Stimulated activated CD4-positive, alpha-beta T cell treated with anti-CD3 and anti-CD28 coated beads, Interleukin-2, amount 100 ng/mL, for 4 hours (primary cell): ENCODE measurements at places on chromosomes 12 and 14.
A peak's percentile ranks its signal among the peaks of the same experiment; 100 is the strongest.

- no peak for DNase-seq
Observed at GRCh38 chr12:66352197-66352596, 49.9 kb downstream of the HELB start.

- DNase-seq: peak; percentile 36
Observed at GRCh38 chr12:6323340-6323994, 13.0 kb downstream of the PLEKHG6 start.

DNA sequence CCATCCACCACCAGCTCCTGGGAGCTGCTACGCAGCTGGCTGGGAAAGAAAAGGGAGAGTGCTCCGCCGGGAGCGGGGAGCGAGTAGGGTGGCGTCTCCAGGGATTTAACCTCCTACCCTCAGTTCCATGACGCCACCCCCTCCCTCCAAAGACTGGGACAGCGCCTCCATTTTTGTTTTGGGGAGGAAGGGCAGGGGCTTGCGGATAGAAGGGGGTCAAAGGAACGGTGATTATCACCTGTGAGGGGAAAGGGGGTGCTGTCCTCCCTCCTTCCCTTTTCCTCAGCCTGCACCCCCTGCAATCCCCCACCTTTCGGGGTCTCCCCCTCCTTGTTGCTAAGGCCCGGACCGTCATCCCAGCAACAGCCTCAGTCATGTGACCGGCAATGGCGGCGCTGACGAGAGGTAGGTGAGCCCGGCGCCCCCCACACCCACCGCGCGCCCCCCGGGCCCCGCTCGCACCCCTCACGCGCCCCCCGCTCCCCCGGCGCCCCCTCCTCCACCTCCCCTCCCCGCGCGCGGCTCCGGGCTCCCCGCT lies at the start of gene DTX3:
TSS of gene DTX3 (plus strand) at position 371 of the 538 bp plus-strand sequence. CDS start 1,694 bp downstream, outside the sequence.
- no peak for DNase-seq

DNA sequence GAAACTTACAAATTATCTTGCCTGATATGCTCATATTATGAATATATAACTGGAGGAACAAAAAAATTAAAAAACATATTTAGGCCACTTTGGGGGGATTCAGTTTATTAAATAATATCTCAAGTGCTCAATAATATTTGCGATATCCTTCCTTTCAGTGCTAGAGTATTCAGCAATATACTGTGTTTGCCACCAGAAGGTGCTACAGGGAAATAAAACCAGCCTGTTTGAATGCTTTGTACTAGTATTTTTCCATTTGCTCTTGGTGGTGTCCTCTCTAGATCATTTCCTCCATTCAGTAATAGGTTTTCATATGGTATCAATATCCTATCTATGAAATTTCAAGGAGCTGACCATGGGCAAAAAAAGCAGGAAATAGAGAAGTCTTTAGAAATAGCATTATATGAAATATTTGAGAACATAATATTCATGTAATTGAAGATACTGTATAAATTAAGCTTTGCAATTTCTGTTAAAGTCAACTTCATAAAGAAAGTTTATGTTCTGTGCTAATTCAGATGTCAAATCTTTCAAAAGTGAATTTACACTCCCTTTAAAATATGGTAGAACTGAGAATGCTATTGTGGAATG lies 106.2 kb upstream of the NAV3 start:
- no peak for DNase-seq

DNA sequence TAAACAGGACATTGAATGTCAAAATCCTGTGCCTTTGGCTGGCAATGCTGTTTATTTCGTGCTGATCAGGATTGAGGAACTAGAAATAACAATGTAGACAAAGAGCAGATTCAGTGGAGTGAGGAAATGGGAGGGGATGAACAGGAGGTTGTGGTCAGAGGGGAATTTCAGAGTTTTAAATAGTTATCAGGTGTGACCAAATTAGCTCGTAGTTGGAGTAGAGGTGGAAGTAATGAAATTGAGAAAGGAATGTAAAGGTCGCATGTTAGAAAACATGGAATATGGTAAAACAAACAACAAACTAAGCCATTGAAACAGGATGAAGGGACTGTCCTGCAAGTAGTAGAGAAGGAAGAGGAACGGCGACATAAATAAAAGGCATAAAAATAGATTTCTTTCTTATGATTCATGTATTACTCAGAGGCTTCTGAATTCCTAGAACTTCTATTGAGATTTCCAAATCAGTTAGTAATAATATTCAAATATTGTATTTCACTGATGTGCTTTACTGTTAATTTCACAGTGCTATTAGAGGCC lies 9.5 kb upstream of the SAV1 start:
- no peak for DNase-seq

GRCh38 chr14:58918066-58918738 lies 270.3 kb upstream of the DAAM1 start:
- no peak for DNase-seq

DNA sequence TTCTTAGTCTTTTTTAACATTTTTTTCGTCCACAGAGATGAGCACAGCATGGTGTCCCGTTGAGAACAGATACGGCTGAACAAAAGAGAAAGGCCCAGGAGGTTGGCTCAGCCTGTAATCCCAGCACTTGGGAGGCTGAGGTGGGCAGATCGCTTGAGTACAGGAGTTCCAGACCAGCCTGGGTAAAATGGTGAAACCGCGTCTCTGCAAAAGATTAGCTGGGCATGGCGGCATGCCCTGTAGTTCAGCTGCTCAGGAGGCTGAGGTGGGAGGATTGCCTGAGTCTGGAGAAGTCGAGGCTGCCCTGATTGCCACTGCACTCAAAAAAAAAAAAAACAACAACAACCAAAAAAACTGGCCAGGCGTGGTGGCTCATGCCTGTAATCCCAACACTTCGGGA lies 5.9 kb upstream of the EP400 start:
- DNase-seq: no peak

DNA sequence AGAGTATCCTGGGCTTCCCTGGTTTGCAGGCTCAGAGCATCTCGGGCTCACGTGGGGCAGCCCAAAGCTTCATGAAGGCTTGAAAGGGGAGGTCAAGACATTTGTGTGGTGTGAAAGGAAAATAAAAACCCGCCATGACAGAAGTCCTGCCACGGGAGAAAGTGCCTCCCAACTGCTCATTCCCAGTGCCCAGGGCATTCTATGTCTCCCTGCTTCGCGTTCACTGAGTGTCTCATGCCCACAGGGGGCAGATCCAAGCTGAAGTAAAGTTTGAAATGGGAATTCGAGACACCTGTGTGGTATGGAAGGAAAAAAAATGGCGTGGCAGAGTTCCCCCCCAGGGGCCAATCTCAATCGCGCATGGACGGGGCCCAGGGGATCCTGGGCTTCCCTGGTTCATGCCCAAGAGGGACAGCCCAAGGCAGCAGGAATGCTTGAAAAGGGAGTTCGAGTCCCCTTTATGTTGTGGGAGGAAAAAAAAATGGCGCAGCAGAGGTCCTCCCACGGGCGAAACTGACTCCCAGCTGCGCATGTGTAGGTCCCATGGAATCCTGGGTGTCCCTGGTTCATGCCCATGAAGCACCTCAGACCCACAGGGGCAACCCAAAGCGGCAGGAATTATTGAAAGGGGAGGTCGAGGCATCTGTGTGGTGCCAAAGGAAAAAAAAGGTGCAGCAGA lies 576.7 kb downstream of the ALG10 start:
- no peak for DNase-seq

GRCh38 chr12:76460807-76461206 lies 98.8 kb downstream of the OSBPL8 start:
- no peak for DNase-seq

DNA sequence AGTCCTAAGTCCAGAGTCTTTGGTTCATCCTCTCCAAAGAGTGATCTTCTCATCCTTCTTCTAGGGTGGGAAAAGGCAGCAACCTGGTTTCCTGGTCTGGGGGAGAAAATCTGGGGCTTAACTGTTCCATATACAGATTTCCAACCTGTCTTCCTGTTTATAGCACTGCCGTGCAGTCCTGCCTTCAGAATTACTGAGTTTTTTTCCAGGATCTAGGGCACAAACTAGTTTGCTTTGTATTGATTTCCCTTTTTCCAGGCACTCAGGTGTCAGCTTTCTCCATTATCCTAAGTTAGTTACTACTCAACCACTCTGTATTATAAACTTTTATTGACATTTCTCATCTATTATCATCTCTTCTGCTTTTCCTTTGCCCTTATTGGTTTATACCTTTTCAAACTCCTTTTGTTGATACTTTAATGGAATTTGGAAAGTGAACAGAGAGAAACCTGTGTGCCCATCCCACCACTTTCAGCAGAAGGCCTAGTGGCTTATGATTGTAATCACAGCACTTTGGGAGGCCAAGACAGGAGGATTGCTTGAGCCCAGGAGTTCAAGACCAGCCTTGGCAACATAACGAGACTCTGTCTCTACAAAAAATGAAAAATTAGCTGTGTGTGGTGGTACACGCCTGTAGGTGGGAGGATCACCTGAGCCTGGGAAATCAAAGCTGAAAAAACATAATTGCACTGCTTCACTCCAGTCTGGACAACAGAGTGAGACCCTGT lies 4.1 kb upstream of the LYZ start:
- DNase-seq: no peak

- no peak for DNase-seq
Observed at GRCh38 chr12:7060353-7060954, at the start of gene C1S. TSS of gene C1S (plus strand) at chr12:7060718. CDS start at chr12:7061913, 1,195 bp downstream.

- DNase-seq: no peak
Observed at GRCh38 chr12:23659131-23659530, 290.3 kb downstream of the SOX5 start.

DNA sequence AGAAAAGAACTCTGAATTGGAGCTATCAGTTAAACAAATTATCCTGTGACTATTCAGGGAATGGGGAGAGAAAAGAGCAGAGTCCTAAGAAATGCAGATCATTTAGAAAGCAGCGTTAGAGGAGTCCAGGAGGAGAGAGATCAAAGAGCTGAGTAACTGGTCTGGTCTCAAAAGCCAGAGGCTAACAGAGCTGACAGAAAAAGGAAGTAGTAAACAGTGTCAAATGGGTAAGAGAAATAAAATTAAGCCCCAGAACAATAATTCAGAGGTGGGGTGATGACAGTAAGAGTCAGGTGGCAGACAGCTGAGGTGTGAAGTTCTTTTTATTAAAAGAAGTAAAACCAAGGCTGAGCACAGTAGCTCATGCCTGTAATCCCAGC lies 19.3 kb downstream of the GXYLT1 start:
- DNase-seq: no peak

- DNase-seq: no peak
Observed at GRCh38 chr12:48862760-48863159, 2.9 kb downstream of the RND1 start.

DNA sequence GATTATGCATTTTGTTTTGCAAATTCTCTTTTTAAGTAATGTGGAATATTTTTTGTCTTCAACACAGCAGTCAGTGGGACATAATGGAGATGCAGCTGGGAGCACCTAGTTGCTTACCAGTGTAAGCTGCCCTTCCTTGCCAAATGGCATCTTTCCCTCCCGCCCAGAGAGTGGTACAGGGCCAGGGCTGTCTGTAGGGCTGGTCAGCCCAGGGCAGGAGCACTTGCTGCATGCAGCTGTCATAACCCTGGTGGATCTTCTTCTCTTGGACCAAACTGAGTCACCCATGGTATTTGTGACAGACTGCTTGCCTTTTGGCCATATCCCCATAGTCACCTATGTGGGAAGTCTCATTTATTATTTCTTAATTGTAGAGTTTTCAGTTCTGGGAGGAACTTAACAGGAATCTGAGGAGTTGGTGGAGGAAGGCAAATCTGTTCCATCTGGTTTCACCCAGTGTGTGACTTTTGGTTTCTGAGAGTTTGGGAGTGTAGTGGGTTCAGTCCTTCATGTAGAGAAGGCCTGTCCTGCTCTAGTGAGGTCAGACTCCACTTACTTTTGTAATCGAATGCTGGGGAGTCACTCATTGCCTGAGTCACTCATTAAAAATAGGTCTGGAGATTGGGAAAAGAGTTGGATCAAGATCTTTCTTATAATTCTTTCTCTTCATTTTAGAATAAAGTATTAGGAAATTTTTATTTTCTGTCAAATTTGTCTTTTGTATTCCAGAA lies 62.0 kb upstream of the ASPG start:
- DNase-seq: no peak

GRCh38 chr12:90331262-90331661 lies 622.6 kb upstream of the ATP2B1 start:
- no peak for DNase-seq

- DNase-seq: no peak
Observed at GRCh38 chr14:61399365-61399764, 78.0 kb downstream of the PRKCH start.

DNA sequence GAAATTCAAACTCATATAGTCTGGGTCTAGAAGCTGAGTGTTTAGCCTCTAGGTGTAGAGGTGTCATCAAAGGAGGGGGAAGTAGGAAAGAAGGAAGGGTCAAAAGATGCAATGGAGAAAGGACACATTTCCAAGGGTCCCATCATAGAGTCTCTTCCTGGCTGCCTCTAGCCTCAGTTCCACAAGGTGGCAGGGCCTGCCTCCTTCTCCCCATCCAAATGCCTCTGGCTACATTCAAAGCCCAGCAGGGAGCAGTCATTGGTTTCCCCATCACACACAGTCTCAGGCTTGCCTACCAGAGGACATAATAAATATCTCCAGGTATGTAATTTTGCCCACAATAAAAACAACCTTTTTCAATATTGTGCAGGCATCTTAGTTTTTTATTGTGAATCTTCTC lies 2.1 kb upstream of the CCT2 start:
- no peak for DNase-seq

DNA sequence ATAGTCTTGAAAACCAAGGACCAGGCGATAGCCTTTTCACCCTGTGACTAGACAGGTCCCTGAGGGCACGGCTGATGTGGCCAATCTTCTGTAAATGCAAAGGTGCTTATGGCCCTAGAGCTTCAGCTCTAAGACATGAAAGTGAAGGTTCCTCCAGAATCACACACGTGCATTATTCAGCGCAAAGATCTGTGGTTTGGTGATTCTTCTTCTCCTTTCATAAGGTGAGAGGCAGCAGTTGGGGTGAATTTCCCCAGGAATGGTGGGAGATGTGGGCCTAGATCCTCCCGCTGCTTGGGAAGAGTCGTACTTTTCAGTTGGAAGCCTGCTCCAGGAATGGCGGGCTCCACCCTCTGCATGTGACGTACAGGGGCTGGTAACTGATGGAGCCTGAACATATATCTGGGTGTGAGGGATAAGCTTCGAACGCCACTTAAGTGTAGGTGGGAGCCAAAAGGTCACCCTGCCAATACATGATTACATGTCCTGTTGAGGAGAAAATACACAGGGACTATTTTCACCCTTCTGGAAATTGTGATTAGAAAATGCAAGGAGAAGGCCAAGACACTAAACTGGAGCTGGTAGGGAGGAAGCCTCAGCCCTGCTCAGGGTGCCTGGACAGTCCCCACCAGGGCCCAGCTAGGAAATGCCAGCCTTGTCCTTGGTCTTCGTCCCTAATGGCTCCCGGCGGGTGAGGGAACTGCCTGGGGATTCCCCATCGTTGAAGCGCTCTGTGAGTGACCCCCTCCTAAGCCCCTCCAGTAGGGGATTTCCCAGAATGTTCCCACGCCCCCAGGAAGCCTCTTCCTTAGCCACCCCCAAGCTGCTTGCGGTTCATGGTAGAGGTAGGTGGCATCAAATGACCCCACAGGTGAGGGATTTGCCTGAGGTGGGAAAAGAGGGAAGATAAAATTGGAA lies 17.6 kb downstream of the BATF start:
- peak; percentile 56 for DNase-seq
